Activated CD4-positive, CD25-positive, alpha-beta regulatory T cell (primary cell): ENCODE measurements at places on chromosomes 7 and 10.

DNA sequence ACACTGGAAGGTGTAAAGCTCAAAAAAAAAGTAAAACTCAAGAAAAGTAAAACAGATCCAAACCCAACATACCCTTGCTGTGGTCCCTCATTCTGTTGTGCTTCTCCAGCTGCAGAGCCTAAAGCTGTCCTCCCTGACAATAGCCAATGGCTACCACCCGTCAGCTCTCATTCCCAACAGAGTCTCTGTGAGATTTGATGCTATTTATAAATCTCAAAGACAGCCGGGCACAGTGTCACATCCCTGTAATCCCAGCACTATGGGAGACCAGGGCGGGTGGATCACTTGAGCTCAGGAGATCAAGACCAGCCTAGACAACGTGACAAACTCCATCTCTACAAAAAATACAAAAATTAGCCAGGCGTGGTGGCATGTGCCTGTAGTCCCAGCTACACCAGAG lies 116.0 kb downstream of the KMT2E start:
- DNase-seq, result no peak

DNA sequence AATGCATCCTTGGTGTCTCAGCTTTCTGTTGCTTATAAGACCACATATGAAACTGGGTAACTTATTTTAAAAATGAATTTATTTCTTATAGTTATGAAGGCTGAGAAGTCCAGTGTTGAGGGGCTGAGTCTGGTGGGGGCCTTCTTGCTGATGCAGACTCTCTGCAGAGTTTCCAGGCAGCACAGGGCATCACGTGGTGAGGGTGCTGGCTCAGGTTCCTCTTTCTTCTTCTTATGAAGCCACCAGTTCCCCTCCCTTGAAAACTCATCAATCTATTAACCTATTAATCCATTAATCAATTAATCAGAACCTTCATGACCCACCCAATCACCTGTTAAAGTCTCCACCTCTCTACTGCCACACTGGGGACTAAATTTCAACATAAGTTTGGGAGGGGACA lies 595.6 kb upstream of the NRP1 start:
- DNase-seq, result no peak

GRCh38 chr7:74464931-74465886 lies 11.5 kb downstream of the GTF2IRD1 start:
- DNase-seq, result no peak

DNA sequence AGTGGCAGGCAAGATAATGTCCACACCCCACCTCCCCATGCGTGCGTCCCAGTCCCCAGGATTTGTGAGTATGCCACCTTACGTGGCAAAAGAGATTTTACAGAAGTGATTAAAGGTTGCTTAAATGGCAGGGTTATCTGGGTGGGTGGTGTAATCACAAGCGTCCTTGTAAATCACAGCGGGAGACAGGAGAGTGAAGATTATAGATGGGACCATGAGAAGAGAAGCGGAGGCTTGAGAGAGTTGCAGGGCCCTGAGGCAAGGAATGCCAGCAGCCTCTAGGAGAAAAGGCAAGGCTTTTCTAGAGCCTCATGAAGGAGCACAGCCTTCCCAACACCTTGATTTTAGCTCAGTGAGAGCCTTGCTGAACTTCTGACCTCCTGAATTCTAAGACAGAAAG lies 10.2 kb downstream of the ZRANB1 start:
- no peak for DNase-seq

DNA sequence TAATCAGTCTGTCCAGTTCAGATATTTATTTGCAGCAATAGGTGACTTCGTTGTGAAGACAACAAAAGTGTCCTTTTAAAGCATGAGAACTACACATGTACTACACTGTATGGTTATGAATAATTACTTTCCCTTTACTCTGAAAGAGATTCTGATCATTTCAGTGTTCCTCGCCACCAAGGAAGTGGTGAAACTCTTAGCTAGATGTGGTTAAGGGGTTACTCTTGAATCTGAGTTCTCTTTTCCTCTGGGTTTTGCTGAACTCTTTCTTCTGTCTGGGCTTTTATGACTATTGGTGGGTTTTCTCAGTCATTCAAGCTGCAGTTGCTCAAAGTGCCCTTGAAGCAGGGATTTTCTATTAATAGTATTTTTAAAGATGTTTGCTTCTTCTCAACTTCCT lies 127.9 kb upstream of the SEM1 start:
- DNase-seq, result no peak

DNA sequence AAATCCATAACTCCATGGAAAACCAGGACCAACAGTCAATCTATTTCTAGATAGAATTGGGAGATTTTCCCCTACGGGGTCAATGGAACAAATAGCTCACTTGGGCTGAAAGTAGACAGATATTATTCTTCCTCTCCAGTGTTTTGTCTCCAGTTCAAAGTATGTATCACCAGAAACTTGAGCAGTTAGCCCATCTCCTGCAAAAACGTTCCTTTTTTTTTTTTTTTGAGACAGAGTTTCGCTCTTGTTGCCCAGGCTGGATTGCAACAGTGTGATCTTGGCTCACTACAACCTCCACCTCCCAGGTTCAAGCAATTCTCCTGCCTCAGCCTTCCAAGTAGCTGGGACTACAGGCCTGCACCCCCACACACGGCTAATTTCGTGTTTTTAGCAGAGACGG lies 390.0 kb upstream of the AUTS2 start:
- DNase-seq, result no peak

GRCh38 chr10:132322586-132323048 lies 9.4 kb upstream of the LRRC27 start:
- no peak for DNase-seq

DNA sequence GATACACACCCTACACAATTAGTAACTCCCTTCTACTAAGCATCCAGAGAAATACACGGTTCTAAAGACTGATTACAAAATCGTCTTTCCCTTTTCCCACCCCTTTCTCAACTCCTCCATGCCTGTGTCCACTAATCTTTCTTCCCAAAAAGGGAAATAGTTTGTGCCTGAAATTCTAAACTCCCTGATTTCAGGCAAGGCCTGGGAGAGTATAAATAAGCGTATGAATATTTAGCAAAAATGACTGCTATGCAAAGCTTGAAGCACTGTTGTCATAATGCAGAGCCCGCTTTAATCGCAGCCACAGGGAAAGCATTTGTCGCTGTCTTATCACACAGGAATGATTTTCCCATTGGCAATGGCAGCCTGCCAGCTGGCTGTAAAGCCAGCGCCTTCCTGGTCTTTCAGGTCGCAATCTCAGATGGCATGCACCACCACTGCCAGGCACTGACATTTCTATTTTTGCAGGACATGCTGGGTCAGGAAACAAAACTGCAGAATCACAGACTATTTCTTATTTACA lies 142.9 kb upstream of the PCGF5 start:
- no peak for DNase-seq

DNA sequence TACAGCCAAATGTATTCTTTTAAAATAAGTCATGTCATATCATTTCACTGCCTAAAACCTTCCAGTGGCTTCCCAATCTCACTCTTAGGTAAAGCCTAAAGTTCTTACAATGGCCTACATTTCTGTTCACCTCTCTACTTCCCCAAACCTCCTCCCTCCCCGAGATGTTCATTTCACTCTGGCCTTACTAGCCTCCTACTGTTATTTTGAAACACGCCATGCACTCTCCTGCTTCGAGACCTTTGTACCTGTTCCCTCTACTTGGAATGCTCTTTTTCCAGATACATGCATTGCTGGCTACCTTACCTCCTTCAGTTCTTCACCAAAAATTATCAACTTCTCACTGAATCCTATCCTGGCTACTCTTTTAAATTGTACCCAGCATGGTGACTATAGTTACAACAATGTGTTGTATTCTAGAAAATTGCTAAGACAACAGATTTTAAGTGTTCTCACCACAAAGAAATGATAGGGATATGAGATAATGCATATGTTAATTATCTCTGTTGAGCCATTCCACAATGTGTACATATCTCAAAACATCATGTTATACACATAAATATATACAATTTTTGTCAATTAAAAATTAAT lies 50.6 kb upstream of the STRIP2 start:
- DNase-seq, result no peak

- DNase-seq, result no peak
Observed at GRCh38 chr10:43922335-43923280, 273.9 kb upstream of the ZNF32 start.

DNA sequence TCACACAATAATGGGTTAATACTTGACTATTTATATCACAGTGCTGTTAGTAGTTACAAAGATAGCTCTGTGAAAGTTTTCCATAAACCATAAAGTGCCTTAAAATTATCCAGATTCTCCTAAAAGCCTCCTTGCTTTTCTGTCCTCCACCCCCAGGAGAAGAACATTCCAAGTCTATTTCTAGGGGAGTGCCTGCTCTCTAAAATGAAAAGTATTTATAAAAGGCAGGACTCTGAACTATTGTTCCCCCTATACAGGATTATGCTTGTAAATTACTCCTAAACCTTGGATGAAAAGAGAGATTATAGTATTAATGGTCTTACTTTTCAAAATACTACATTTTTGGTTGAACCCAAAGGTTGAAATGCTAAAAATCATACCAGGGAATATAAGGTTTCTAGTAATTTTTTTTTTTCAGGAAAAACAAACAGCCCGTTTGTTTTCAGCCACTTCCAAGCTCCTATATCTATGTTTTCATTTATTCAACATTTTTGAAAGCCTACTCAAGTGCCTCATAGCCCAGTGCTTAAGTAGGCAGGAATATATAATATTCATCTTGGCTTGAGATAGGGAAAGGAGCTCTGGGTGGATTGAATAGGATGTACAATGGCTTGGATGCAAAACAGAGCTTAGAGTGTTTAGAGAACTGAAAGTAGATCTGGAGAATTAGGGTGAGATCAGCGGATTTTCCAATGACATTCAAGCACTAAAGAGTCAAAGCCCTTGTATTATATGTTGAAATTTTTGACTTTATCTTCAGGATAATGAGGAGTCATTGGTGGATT lies 320.7 kb downstream of the GPR37 start:
- no peak for DNase-seq

GRCh38 chr7:33650828-33651227 lies 254.5 kb upstream of the BMPER start:
- DNase-seq, result no peak

DNA sequence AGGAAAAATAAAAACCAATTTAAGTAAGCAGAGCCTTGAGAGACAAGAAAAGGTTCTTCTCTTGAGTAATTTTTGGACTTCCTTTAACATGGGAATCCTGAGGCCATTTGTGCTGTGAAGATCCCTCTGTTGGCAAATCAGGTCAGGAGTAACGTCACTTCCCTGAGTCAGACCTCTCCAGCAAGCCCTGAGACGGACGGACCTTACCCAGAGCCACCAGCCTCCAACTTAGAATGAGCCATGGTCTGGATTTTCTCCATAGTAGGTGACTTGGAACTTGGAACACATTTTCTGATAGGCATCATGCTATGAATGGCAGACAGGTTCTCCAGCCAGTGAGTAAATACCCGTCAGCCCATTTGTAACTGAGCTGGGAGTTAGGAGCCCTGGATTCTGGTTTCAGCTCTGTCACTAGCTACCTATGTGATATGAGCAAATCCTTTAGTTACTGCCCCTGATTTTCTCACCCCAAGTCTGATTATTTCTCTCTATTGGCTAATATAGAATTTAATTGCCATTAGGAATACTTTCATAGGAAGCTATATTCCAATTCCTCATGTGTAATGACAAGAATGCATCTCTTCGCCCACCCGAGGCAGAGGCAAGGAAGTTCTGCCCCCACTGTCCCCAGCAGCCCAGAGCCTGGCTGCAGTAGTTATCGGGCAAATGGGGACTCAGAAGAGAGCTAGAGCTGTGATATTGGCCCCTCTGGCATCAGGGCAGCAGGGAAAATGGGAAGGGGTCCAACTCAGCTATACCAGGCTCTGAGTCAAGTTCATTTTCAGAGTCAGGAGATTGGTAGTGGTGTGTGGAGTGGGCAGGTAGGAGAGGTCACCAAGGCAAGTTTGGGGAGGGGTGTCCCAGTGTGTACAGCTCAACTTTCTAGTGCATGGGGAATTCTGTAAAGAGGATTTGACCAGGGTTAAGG lies 153.7 kb upstream of the AGK start:
- DNase-seq, result no peak

DNA sequence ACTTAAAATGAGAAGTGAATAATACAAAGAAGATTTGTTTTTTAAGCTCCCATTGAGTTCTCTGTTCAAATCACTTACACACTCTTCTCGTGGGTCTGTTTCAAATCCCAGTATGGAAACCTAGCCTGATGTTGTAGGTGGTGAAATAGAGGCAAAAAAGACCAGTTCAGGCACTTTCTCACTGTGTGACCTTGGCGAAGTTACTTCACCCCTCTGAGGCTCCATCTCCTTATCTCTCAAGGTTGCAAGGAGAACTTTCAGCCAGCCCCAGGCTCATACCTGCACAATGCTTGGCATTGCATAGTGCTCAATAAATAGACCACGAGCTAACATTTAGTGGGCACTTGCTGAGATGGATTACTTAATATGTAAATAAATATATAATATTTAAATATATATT lies 90.1 kb downstream of the PRLHR start:
- DNase-seq, result no peak

GRCh38 chr7:516606-517456 lies 2.8 kb downstream of the PDGFA start:
- DNase-seq, result no peak

GRCh38 chr7:23967949-23968599 lies 258.1 kb downstream of the STK31 start:
- DNase-seq, result no peak

DNA sequence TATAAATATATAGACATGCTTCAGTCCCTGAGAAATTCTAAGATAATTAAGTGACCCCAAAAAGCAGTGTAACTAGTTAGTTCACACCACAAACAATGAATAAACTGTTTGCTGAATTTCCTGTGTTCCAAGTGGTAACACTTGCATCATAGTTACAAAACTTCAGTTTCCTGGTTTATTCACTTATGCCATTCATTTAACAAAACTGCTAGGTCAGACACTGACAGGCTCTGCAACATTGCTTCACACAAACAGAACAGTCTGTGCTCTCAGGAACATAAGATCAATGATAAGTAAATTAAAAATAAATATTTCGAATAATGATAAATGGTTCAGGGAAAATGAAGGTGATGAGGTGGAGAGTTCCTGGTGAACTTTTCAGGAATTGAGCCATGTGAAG lies 133.3 kb upstream of the NAMPT start:
- no peak for DNase-seq

DNA sequence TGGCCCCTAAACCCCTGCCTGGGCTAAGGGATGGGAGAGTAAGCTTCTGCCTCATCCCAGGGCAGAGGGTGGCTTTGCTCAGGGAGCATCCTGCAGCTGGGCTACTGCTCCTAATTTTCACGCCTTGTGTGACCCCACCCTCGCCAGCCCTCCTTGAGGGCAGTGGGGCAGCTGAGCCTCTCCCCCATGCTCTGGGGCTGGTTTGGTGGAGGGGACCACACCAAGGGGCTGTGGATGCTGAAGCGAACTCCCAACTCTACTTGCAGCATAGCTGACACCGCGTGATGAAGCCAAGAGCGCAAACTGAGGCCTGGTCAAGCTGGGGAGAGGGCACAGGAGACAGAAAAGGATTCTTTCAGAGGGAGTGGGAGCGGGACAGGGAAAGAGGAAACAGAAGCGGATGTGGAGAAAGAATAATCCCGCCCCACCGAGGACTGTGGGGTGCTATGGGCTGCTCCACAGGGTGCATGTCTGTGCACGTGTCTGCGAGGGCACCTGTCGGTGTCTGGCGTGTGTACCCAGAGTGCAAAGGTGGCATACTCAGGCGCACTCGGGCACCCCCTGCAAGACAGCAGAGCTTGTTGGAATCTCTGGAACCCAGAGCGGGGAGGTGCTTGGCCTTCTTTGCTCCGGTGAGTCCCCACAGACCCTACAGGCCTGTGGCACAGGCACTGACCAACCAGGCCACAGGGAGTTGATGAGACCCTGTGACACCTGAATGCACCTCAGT lies 19.4 kb upstream of the RASGEF1A start:
- no peak for DNase-seq
